NCI-H2171 (cell line): ENCODE measurements at places on chromosomes 5 and 9.

- DNase-seq: no peak
Observed at GRCh38 chr5:135955525-135955924, 742 bp upstream of the LECT2 start.

- DNase-seq: no peak
Observed at GRCh38 chr9:112384690-112385089, 4.8 kb downstream of the HSDL2 start.

GRCh38 chr9:89926691-89927220 lies 321.9 kb downstream of the GADD45G start:
- no peak for DNase-seq

GRCh38 chr9:134411440-134412297 lies 85.4 kb downstream of the RXRA start:
- no peak for DNase-seq

DNA sequence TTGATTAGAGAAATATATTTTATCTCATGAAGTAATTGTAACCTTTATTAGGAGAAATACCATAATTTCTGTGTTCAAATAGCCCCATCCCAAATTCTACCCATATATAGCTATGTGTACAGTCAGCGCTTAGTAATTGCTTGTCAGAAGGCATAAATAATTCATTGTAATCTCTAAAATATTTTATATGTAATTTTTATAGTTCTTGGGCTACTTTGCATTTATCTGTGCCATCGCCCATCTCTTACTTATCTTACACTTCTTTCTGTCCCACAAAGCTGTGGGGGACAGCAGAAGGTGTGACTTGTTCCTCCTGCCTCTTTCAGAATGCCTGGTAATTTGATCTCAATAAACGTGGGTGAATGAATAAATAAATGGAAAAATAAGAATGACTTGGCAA lies 5.5 kb downstream of the ADAMTSL1 start:
- DNase-seq: no peak

DNA sequence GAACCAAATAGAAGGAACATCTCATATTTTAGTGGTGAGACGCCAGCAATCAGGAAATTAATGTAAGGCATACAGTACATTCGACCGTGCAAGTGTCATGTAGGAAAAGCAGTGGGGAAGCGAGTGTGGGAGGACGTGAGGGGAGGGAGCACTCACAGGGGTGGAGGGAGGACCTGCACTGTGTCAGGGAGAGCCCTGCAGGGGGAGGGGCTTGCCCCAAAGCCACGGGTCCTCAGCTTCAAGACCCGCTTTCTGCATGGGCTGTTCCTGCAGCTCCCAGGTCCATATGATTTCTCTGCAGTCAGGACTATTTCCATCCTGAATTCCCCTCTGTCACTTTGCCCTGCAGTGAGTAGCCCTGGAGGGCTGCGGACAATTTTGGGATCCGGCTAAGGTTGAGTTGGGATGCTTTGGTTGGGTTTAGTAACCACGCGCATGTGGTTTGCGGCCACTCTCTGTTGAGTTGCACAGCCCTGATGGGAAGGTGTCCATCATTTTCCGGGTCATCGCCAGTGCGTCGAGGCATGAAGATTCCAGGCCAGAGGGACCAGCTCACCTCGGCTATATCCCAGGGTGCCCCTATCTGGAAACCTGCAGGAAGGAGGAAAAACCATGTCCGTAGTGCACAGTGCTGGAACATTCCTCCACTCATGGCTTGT lies 61.9 kb downstream of the IRX1 start:
- DNase-seq: no peak

GRCh38 chr9:135851748-135852147 lies 55.6 kb downstream of the CAMSAP1 start:
- DNase-seq: no peak

GRCh38 chr9:27042476-27042875 lies 37.0 kb upstream of the LRRC19 start:
- DNase-seq: no peak

- no peak for DNase-seq
Observed at GRCh38 chr5:141369994-141370848, at the start of gene PCDHGB3. PCDHGB3 (plus strand) TSS chr5:141370242; CDS start chr5:141370395, 153 bp downstream.

DNA sequence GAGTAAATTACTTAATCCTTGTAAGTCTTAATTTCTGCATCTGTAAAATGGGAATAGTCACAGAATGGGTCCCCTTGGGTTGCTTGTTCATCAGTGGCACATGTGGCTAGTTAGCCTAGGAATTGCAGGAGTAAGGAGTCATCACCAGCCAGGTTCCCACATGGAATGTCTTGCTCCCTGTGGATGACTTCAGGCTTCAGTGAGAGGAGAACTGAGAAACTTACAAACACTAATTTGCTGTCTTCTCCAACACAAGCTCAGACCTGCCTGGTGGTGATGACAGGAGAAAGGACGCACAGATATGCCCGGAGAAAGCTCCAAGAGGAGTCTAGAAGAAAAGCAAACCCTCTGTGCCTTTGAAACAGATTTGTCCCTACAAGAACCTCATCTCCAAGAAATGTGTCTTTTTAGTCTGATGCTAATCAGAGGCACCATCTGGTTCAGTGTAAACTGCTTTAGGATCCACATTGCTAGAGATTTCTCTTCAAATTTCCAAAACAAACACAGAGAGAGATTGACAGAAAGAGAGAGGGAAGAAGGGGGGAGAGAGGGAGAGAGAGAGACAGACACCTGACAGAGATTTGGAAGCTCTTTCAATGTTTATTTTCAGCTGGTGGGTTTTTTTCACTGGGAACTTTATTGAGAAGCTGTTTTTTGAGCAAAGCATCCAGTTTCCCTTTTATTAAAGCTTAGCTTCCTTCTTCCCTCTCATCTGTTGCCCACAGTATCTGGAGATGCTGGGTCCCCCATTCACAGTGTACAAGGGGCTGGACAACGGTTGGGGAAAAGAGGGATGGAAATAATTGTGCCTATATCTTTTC lies 128.3 kb downstream of the DOCK2 start:
- no peak for DNase-seq

DNA sequence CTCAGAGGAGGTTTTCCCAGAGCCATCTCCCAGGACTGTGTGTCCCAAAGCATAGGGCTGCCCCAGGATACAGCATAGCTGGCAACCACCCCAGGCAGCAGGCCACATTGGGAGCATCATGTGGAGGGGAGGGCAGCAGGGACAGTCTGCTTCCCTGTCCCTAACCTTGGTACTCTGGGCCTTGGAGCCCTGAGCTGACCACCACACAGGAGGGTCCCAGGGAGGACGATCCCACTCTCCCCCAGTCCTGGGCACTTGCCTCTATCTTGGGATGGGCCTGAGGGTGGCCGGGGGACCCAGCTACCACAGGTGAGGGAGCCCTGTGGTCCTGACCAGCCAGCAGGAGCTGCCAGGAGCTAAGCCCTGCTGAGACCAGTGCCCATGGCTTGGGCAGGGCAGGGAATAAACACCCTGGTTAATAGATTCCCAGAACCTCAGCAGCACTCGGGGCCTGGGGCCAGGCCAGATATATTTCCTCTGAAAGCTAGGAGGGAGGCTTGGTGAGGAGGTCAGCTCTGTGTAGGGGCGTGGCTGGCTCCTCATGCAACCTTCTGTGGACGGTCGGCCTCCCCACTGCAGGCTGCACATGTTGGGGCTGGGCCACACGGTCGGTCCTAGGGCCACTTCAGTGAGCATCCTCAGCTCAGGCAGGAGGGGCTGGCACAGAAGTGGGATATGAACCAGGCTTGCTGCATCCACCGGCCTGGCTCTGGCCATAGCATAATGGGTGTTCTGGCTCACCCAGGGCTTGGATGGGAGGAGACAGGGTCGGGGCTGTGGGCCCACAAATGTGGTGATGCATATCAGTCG lies 4.2 kb downstream of the NINJ1 start:
- no peak for DNase-seq

DNA sequence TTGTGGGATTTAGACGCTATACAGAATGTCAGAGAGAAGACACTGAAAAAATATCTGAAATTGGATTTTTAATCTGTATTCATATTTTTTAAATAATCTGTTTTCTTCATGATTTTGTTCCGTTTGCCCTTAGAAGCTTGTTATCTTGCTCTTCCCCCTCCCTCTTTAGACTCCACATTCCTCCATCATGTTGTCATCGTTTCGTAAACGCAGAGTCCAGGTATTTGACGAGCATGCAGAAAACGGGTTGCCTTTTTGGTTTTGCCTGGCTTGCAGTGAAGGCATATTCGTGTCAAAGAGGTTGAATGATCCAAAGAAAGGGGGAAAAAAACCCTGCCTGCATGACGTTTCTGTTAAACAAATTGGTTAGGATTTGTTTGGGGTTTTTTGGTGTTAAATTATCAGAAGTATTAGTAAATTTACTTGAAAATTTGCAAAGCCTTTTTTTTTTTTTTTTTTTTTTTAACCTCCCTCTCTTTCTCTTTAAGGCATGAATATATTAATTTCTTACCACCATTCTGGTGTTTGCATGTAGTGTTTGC lies 2.9 kb downstream of the SPTAN1 start:
- no peak for DNase-seq

- DNase-seq: no peak
Observed at GRCh38 chr5:143237664-143238063, 165.8 kb downstream of the NR3C1 start.
